ENCODE measurements at places on chromosomes 16 and 17. TPM values are rescaled to one million over a fixed set of nuclear protein-coding genes. Genes with fewer than 3 reads are reported as not detected.

DNA sequence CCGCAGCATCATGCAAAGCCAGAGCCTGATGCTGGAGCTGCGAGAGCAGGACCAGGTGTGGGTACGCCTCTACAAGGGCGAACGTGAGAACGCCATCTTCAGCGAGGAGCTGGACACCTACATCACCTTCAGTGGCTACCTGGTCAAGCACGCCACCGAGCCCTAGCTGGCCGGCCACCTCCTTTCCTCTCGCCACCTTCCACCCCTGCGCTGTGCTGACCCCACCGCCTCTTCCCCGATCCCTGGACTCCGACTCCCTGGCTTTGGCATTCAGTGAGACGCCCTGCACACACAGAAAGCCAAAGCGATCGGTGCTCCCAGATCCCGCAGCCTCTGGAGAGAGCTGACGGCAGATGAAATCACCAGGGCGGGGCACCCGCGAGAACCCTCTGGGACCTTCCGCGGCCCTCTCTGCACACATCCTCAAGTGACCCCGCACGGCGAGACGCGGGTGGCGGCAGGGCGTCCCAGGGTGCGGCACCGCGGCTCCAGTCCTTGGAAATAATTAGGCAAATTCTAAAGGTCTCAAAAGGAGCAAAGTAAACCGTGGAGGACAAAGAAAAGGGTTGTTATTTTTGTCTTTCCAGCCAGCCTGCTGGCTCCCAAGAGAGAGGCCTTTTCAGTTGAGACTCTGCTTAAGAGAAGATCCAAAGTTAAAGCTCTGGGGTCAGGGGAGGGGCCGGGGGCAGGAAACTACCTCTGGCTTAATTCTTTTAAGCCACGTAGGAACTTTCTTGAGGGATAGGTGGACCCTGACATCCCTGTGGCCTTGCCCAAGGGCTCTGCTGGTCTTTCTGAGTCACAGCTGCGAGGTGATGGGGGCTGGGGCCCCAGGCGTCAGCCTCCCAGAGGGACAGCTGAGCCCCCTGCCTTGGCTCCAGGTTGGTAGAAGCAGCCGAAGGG, 24.2 kb downstream of the C1QTNF1 start:
- no peak for DNase-seq

DNA sequence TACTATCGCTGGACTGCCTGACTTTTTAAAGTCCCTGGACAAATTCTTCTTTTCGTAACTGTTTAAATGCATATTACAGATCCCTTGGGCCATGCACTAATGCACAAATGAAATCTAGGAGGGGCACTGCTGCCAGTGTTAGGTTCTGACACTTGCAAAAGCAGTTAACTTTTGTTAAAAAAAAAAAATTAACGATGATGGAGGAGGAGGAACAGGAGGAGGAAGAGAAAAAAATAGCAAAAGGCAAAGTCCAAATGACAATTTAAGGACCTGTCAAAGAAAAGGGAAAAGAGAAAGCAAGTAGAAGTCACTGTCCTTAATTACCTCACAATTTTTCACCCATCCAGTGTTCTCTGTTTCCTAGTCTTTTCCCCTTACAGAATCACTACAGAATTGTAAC, 97.8 kb upstream of the CORO6 start:
- DNase-seq: no peak

- no peak for DNase-seq
These were observed 17.8 kb downstream of the MEAK7 start for GRCh38 chr16:84486551-84487235.

GRCh38 chr16:49350265-49351095, 23.1 kb upstream of the C16orf78 start:
- no peak for DNase-seq

DNA sequence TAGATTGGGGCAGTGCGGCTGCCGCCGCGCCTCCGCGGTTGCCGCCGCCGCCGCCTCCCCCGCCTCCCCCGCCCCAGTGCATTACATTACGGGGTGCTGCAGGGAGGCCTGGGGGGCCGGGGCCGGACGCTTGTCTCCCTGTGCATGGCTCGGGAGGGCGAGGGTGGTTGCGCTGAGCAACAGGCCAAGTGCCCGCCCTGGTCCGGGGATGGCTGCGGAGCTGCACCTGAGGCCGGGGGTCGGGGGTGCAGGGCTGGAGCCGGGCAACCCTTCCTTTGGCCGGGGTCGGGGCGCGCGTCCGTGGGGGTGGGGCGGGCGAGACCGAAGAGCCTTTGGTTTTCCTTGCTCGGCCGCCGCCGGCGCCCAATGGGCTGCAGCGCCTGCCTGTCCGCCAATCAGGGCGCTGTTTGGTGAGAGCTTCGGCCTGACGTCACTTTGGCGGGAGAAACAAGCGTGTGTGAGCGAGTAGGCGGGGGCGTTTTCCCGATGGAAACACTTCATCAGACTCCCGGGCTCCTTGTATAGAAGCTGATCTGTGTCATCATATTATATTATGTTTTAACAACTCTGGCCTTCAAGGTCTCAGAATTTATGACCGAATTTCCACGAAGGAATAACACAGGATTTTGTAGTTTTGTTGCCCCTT, 941 bp upstream of the FBXL20 start:
- DNase-seq: peak; percentile 88

- DNase-seq: no peak
These were observed 2.9 kb upstream of the CBX8 start for GRCh38 chr17:79799538-79800324.

DNA sequence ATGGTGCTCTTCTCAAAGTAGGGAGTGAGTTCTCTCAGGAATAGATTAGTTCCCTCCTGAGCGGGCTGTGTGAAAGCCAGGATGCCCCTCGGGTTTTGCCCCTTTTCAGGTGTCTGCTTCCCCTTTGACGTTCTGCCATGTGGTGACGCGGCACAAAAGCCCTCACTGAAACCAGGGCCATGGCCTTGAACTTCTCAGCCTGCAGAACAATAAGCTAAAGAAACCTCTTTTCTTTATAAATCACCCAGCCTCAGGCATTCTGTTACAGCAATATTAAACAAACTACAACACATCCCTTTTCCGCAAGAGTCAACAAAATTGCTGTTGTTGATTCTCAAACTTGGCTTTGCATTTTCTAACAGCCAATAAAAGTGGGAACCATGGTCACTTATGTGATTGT, 15.5 kb upstream of the CACNG5 start:
- no peak for DNase-seq

DNA sequence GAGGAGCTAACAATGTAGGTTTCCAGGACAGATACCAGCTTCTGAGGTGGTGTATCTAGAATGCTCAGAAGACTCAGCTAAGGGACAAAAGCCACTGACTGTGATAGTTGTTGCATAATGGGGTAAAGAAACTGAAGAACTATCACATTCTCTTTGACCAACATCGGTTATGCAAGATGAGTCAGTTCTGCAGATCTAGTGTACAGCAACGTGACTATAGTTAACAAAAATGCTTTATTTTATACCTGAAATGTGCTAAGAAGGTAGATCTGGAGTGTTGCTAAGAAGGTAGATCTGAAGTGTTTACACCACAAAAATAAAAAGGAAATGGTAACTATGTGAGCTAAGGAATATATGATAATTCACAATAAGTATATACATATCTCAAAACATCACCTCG, 2.5 kb downstream of the KRTAP9-6 start:
- DNase-seq: no peak

DNA sequence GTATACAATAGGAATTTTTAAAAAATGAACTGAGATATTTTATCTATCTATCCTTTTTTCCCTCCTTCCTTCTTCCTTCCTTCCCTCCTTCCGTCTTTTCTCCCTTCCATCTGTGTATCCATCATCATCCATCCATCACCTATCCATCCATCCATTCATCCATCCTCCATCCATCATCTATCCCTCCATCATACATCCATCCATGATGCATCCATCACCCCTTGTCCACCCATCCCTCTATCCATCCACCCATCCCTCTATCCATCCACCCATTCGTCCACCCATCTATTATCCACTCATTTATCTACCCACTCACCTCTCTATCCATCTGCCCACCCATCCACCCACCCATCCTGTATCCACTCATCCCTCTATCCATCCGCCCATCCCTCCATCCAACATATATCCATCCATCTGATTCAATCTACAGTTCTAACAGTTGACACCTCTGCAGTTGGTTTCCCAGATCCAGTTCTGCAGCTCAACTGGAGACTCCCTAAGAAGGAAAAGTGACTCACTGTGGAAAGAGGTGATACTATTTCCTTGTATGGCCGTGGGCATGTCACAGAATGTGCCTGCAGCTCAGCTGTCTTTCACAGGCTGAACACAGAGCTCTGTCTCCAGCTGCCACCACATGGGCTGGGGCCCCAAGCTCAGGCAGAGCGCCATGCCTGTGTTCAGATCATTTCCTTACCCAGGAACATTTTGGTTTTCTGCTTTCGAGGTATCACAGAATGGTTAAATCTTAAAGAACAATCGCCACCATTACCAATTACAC, 130.8 kb downstream of the XYLT1 start:
- DNase-seq: no peak

GRCh38 chr16:23968176-23968575, 132.4 kb downstream of the PRKCB start:
- DNase-seq: no peak

DNA sequence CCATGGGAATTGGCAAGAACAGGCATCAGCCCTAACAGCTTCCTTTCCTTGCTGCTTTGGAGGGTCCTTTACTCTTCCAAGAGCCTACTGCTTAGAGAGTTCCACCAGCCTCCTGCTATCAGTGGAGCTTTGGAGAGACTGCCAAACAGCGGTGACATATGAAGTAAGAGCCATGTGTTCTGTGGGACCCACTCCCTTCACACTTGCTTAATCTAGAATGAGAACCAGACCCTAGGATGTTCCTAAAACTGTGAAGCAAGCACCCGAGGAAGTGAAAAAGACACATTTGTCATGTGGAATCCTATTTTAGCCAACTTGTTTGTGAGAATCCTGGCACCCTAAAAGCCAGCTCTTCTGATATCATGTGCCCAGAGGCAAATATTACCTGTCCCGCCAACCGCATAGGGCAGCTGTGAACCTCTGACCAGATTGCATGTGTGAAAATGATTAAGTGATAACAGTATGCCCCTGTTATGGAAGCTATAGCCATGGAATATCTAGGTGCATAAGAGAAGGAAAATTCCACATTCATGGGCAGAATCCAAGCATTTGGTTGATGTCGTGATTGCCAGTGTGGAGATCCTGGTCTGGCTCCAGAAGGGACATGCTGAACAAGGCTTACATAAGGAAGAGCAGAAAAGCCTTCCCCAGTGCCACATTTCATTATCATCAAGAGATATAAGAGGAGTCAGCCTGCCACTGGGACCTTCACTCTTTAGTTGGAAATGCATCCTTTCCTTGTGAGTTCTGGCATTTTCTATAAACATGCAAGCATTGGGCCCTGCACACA, 18.7 kb downstream of the RCVRN start:
- no peak for DNase-seq

DNA sequence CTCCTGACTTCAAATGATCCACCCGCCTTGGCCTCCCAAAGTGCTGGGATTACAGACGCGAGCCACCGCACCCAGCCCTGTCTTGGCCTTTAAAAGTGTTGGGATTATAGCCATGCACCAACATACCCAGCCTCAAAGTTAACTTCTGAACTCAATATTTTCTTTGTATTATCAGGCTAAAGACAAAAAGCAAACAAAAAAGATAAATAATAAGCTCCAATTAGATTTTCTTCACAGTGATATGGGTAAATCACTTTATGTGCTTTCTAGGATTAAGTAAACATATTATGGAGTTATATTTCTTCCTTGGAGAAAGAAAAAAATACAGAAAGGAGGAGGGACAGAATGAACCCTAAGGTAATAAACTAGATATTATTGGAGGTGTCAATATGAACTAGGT, 74.3 kb downstream of the FBXL20 start:
- DNase-seq: no peak

GRCh38 chr17:79810130-79811010, 13.5 kb upstream of the CBX8 start:
- DNase-seq: peak; percentile 85

- no peak for DNase-seq
These were observed 63.9 kb upstream of the ARL4D start for GRCh38 chr17:43334738-43335402.

DNA sequence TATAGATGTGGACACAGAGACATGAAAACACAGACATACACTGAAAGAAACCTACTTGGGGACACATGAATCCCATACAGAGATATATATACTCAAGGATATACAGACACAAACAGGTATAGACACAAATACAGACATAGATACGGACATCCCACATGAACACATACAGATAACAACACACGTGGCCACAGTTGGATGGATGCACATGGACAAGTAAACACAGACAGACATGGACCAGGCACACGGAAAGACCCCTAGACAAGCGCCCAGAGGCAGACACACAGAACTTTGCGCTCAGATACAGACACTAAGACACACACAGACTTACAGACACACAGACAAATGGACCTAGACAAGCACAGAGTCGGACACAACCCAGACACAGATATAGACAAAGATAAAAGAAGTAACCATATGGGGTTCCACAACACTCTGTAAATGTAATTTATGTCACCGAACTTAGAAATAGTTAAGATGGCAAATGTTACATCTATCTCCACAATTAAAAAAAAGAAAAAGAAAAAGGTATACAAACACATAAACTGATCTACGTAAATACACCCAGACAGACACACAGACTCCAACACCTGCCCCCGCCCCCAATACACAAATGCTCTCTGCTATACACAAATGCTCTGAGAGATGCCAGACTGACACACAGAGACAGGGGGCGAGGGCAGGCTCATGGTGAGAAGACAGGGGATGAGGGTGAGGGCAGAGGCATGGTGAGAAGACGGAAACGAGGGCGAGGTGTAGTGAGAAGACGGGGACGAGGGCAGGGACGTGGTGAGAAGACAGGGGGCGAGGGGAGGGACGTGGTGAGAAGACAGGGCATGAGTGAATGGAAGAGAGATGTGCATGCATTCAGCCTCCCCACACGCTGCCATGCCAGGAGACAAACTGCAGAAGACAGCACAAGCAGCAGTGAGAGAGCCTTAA, 118.3 kb downstream of the SMG6 start:
- no peak for DNase-seq

- no peak for DNase-seq
These were observed 33.2 kb downstream of the RBFOX3 start for GRCh38 chr17:79577485-79578187.

GRCh38 chr17:28499684-28500357, 6.3 kb upstream of the FOXN1 start:
- DNase-seq: no peak

Gene KRTAP1-5
- not detected for total RNA-seq

Gene HYDIN
- total RNA-seq: not detected

Gene ASIC2
- total RNA-seq: not detected

Gene KRTAP2-1
- total RNA-seq: not detected

Gene KRTAP3-1
- total RNA-seq: not detected

Gene CCL4L2
- 519 TPM for total RNA-seq

Gene MOSMO
- 9.2 TPM for total RNA-seq

Gene C16orf92
- not detected for total RNA-seq

Gene NPIPB6
- not detected for total RNA-seq

Gene GUCY2D
- total RNA-seq: not detected

Data from CD8-positive, alpha-beta memory T cell (primary cell).